GM12878 (cell line): ENCODE measurements at places on chromosomes 6 and 20.

GRCh38 chr6:113662093-113662665 is 195.0 kb upstream of the MARCKS start:
- no peak for DNase-seq

DNA sequence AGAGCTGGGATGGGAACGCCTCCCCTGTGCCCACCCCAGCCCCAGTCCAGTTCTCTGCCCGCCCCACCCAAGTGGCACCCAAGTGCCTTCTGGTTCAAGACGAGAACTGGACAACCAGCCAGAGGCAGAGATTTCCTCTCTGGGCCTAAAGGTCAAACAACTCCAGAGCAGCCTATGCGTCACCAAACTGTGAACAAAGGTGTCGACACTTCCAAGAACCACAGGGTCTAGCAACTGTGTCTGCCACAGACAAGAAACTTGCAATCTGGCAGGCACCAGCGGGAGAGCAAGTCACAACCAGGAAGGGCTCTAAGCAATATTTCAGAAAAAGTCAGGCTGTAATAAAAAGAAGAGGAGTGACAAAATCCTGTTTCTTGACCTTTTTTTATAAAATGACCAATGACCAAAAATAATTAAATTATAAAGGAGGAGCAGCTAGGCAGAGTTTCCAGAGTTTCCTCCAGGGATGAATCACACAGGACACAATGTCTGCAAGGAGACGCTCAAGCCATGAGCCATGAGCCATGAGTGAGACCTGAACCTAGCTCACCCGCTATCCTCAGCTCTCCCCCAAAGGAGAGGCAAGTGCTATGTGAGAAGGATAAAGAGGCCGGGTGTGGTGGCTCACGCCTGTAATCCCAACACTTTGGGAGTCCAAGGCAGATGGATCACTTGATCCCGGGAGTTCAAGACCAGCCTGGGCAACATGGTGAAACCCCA is 11.1 kb downstream of the EDEM2 start:
- no peak for DNase-seq

- DNase-seq: no peak
These were observed 65.3 kb downstream of the AIG1 start for GRCh38 chr6:143125864-143126573.

GRCh38 chr6:156980948-156981347 is 203.8 kb downstream of the ARID1B start:
- DNase-seq: no peak

GRCh38 chr6:124924333-124924759 is 37.9 kb upstream of the RNF217 start:
- no peak for DNase-seq

GRCh38 chr6:68127074-68127473 is 508.0 kb upstream of the ADGRB3 start:
- DNase-seq: no peak
